Stimulated activated CD4-positive, alpha-beta T cell treated with anti-CD3 and anti-CD28 coated beads, Interleukin-2, amount 100 ng/mL, for 48 hours (primary cell): ENCODE measurements at places on chromosomes 12 and 14.

DNA sequence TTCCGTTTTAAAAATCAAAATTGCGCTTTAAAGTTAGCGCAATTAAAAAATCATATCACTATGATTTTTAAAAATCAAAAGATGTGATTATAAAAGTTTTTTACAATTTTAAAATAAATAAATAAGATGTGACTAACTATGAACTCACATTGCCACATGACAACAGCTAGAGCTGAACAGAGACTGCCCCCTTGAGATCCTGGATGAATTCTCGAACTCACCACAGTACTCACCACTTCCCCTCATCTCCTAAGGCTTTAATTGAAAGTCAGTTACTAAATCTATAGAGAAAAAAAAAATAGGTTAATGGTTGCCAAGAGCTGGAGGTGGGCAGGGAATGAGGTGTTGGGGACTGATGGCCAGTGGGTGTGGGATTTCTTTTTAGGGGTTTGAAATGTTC is 384.2 kb downstream of the ZFP36L1 start:
- DNase-seq, result no peak

DNA sequence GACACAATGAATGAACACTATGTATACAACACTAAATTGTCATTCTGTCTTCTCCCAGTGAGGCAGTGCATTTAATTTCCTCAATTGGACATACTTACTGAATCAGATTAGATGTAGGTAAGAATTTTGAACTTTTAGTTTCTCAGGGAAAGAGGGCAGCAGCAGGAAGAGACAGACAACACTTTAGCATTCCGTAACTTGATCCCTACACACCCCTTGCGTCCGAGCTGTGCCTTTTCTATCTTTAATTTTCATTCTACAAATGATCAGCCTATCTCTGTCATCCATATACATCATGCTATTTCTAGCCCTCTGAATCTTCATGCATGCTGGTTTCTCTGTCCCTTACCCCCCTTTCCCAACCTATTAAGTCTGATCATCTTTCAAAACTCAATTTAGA is 358.0 kb upstream of the RPL10L start:
- no peak for DNase-seq

DNA sequence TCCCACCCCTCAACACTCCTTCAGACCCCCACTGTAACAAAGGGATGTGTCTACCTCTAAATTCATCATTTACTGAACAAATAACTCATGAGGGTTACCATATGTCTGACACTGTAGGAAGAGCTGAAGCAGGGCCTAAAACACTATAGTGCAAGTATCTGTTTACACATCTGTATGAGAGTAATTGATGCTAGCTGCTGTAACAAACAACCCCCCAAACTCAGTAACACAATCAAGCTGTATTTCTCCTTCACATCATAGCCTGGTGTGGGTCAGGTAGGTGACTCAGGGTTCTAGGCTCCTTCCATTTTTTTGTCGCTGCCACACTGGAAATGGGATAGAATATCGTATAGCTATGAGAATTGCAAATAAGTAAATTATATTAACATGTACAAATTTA is 65.0 kb downstream of the KICS2 start:
- no peak for DNase-seq

GRCh38 chr12:40892528-40892927 is 200.3 kb downstream of the CNTN1 start:
- no peak for DNase-seq

- no peak for DNase-seq
Observed at GRCh38 chr12:90112666-90113065, 404.0 kb upstream of the ATP2B1 start.

- no peak for DNase-seq
Observed at GRCh38 chr12:13670285-13670866, 311.0 kb downstream of the GRIN2B start.

DNA sequence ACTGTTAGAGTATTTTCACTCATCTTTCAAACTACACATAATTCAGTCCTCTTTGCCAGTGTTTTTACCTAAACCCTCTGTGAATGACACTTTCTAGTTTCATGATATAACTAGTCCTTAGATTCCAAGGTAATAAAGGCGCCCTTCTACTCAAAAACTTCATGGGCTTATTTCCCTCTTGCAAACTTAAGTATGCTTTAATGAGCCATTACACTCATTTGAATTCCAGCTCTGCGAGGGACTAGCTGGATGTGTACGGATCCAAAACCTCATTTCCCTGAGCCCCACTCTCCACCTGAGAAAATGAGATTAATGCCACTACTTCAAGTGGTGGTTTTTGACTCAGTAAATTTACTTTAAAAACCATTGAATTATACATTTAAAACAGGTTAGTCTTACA is 141.1 kb downstream of the NDUFA12 start:
- no peak for DNase-seq
